ENCODE measurements at places on chromosomes 6 and 20.

- DNase-seq, result no peak
Observed at GRCh38 chr6:143063631-143064030, 2.9 kb downstream of the AIG1 start.

DNA sequence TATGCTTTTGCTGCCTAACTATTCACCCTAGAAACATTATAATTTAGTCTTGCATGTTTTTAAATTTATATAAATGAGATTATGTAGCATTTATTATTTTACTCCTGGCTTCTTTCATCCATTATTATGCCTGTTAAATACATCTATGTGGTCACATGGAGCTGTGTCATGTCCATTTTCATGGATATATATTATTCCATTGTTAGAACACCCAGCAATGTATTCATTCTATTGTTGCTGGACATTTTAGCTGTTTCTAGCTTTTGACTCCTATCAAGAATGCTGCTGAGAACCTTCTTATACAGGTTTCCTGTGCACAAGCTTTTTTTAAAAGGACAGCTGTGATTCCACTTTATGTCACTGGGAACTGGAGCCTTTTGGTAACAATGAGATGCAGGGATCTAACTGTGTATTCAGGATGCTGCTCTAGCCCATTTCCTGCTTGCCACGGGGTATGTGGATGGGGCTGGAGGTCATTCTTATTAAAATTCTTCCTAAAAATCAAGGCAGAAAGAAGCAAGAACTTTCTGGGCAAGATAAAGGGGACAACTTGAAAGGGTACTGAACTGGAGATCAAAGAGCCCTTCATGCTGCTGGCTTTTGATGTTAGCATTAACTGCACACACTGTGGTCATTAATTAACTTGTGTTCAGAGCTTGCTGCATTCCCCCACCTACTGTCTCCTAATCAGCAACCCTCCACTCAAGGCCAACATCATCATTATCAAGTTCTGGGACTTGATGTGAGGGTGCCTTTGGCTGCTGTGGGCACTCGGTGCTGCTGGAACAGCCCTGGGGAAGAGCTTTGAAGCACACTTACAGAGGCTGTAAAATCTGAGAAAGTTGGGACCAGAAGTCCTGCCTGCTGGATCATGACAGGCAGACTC, 96.6 kb upstream of the AKIRIN2 start:
- no peak for DNase-seq

DNA sequence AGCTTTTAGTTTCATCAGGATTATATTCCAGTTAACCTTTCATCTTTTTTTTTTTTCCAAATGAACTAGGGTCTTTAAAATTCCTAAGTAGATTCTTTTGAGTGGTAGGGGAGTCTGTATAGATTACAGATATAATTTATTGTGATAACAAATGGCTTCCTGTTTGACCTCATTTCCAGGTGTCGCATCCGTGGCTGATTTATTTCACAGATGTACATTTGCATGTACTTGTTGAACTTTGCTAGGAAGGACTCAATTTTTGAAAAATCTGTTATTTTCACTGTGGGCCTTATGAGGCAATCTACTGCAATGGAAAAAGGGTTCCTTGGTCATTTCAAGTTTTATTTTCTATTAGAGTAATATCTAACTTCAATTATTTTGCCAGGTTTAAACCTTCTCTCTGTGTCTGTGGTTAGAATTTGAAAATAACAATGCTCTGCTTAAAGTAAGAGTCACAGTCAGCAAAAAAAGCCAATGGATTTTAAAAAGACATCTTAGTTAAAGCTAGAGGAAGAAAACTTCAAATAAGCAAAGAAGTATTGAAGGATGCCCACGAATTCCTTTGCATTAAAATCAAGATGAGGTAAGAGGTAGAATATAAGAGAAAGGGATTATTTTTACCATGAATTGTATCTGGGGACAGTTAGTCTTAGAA, 57.9 kb downstream of the SAMD5 start:
- DNase-seq, result no peak

- no peak for DNase-seq
Observed at GRCh38 chr6:124798942-124799496, 163.2 kb upstream of the RNF217 start.

GRCh38 chr20:34536798-34537394, 20.7 kb downstream of the DYNLRB1 start:
- DNase-seq, result no peak

- no peak for DNase-seq
Observed at GRCh38 chr6:100228437-100228833, 234.4 kb upstream of the MCHR2 start.

GRCh38 chr6:7073821-7074525, 33.8 kb upstream of the RREB1 start:
- peak; percentile 77 for DNase-seq

- DNase-seq, result no peak
Observed at GRCh38 chr6:106309766-106310373, 15.7 kb downstream of the ATG5 start.

DNA sequence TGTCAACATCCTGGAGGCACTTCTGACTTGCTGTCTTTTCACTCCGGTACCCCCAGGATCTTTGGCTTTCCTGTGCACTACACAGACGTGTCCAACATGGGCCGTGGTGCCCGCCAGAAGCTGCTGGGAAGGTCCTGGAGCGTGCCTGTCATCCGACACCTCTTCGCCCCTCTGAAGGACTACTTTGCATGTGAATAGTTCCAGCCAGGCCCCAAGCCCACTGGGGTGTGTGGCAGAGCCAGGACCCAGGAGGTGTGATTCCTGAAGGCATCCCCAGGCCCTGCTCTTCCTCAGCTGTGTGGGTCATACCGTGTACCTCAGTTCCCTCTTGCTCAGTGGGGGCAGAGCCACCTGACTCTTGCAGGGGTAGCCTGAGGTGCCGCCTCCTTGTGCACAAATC, 12.0 kb upstream of the MAPRE1 start:
- no peak for DNase-seq

DNA sequence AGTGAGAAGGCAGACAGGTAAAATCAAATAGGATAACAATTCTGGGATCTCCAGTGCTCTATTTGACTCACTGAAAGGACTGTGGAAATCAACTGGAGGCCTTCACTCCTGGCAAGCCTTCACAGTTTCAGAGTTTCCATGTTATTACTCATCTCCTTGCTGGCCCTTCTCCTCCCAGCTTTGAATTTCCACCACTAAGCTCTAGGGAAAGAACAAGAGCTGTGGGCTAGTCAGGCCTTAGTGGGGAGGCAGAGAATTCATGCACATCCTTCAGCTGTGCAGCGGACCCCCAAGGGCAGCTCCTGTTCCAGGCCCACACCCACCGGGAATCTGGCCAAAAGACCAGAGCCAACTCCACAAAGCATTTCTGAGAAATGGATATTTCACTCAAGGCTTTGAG, 26.0 kb downstream of the MYLIP start:
- DNase-seq, result no peak

- DNase-seq, result peak; percentile 32
Observed at GRCh38 chr6:139903411-139904157, 529.1 kb upstream of the CITED2 start.

DNA sequence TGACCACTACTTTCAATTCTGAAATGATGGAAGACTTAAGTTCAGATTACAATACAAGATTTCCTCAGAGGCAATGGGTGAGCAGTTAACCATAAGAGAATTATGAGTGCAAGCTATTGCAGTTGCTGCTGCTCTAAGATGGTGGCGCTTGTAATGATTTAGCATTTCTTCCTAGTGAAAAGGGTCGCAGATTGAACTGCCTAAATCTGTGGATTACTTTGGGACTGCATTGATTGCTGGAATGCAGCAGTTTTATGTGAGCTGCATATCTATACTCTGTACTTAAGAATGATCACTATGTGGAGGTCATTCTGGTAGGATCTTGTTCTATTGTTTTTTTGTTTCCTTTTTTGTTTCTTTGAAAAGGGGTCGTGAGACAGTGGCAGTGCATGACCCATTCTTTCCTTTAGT, 5.3 kb downstream of the SCAF8 start:
- no peak for DNase-seq

DNA sequence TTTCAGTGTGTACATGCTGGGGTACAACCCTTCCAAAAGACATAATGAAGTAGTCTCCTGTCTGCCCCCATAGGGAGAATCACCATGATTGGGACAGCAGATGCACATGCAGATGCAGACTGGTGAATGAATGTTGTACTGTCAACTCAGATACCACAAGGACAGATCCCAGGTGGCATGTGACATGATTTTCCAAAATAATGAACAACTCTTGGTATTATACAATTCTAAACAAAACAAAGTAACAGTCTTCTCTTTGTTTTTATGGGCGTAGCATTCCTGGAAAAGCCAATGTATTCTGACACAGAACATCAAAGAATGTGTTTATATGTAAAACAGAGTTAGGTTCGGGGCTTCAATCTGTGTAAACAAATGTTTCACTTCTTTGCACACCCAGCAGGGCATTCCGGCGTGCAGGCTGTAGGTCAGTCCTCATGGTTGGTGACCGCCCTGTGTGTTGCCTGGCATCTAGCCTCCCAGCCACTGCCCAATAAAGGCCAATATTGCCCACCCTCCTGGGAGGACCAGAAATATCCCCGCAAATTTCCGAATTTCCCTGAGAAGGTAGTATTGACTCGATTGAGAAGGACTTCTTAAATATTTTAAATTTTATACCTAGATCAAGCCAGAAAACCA, 127.7 kb downstream of the KLHL32 start:
- DNase-seq, result no peak

GRCh38 chr20:25397096-25397495, 6.5 kb upstream of the ABHD12 start:
- no peak for DNase-seq

GRCh38 chr6:81067057-81067456, 685.4 kb downstream of the TENT5A start:
- DNase-seq, result no peak
